Dermis microvascular lymphatic vessel endothelial cell (primary cell): ENCODE measurements at places on chromosomes 3 and 15.

DNA sequence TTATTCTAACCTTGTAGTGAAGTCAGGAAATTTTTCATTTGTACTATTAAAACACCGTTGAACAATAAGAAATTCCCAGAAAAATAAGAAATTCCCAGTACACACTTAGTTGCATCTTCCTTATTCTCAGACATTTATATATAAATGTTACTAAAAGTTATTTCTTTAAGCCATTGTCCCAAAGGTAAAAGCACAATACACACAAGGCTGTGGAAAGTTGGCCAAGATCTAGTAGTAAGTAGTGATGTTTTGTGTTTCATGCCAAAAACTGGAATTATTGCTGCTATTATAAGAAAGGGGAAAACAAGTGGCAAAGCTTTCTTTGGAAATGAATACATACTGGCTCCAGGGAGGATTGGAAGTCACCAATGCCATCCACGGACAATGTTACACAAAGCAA lies 802.5 kb upstream of the DPPA4 start:
- no peak for DNase-seq

GRCh38 chr3:87218560-87218959 lies 8.5 kb upstream of the CHMP2B start:
- no peak for DNase-seq

DNA sequence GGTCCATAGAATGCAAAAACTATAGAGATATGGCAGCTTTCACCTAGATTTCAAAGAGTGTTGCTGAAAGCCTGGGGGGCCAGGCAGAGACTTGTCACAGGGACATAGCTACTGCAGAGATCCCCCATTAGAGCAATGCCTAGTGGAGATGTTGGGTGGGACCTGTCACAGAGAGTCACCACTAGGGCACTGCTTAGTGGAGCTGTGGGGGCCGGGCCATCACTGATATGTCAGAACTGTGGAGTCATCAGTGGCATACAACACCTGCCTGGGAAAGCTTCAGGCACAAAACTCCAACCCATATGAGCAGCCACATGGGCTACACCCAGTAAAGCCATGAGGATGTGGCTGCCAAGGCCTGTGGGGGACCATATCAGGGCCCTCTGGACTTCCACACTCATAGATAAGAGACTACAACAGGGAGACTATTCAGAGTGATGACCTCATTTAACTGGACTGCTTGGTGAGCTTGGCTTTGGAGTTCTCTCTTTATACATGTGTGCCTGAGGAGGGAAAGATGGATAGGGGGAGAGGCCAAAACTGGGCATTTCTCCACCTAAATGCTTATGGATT lies 176.3 kb downstream of the ZNF621 start:
- no peak for DNase-seq

- no peak for DNase-seq
These were observed 891.3 kb downstream of the SQOR start for GRCh38 chr15:46525984-46526725.

DNA sequence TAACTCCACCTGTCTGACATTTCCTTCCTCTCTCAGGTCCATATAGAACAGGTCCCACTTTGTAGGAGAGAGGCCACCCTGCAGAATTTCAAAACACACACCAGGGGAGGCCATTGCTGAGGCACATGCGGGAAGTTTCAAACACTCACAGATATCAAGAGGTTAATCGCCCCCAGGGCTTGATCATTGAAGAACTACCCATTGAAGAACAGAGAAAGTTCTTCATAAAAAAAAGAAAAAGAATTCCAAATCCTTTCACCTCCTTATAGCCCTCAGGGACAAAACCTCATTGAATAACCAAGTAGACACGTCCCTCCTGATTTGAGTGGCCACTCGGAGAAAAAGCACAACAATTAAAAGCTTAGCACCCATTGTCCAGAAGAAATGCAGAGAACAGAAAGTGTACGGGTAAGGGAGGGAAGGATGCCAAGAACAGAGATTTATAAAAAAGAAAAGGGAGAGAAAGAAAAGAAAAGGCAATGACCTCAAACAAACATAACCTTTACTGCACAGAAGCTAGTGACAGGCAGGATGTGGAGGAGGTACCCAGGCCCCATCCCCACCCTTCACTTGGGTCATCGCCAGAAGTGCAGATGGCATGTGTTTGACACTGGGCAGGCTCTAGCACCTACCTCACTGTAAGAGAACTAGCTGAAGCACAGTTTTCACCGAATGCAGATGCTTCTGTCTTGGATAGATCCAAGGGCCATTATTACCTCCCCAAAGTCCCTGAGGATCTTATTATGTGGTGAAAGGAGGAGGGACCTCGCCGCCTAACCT lies 112.3 kb upstream of the HES1 start:
- DNase-seq: no peak

GRCh38 chr3:183560607-183561006 lies 5.1 kb upstream of the KLHL6 start:
- DNase-seq: peak; percentile 38

GRCh38 chr15:89751748-89752147 lies 699 bp upstream of the MESP1 start:
- DNase-seq: no peak

DNA sequence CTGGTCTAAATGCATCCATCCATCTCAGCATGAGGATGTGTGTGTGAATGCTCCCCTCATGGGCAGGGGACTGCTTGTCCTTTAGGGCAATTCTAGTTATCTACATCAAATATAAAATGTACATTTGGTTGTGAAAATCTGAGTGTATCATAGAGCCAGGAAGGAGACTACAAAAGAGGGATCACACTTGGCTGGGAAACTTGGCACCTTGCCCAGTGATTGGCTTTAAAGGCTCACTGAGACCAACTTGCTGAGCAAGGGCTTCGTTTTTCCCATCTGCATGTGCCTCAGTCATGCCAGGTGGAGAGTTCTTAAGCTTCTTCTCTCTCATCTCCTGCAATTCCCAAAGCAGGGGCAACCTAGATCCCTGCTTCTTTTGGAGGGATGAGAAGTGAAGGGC lies 5.2 kb downstream of the CAPN3 start:
- no peak for DNase-seq
